ENCODE measurements at places on chromosomes 3 and 15.

DNA sequence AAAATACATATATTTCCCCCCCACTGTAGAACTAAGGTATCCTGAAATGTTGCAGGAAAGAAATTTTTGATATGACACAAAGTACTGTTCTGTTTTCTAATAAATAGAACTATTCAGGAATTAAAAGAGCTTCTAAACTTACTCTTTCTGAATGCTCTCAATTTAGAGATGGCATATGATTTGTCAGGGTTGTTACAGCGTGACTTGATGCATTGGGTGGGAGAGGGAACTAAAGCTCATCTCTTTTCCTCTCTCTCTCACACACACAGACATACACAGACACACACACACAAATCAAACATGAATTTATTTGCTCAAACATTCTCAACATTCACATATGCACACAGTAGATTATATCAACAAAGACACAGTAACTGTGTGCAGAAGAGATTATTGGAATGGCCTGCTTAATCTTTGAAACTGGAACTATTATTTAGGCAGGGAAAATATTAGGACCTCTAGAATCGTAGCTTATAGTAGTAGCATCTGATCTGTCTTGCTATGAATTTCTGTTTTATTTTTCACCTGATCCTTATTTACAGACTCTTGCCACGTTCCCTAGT is 807.4 kb upstream of the GBE1 start:
- DNase-seq, result no peak

DNA sequence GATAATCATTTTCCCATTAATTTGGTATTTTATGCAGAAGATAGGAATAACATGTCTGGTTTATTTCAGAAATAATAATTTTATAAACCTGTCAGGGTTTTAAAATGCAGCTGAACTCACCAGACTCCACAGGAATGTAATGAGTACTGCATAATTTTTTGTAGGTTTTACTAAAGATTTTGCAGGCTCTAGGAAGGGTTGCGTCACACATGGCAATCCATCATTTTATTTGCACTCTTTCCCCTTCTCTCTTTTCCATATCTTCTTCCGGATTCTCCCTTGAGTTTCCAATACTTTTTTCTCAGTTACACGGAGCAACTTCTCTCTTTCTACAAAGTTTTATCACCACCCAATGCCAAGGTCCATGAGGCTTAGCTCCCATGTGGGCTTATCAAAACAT is 234.7 kb downstream of the NFKBIZ start:
- no peak for DNase-seq

DNA sequence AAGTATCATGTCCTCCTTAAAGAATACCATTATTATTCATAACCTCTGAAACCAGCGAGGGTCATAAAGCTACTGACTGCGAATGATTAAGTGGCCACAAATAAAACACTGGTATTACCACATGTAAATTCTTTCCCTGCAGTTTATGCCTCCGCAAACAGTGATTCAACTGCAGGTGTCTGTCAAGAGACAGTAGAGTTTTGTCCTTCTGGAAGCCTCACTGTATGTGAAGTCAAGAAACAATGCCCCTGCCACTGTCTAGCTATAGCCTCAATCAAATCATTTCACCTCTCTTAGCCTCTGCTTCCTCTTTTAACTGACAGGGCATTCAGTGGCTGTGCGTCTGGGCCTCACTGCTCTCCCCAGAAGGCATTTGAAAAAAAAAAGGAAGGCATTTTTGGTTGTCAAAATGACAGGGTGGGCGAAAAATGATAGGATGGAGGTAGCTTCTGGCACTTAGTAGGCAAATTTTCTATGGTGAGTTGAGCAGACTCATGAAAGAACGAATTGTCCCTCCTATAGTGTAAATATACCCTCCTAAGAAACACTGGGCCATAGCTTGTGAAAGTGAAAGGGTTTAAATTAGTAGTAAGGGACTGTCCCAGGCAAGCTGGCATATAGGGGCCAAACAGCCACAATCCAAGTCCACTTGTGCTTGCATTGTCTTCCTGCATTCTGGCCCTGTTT is 66.7 kb downstream of the FILIP1L start:
- DNase-seq, result no peak

DNA sequence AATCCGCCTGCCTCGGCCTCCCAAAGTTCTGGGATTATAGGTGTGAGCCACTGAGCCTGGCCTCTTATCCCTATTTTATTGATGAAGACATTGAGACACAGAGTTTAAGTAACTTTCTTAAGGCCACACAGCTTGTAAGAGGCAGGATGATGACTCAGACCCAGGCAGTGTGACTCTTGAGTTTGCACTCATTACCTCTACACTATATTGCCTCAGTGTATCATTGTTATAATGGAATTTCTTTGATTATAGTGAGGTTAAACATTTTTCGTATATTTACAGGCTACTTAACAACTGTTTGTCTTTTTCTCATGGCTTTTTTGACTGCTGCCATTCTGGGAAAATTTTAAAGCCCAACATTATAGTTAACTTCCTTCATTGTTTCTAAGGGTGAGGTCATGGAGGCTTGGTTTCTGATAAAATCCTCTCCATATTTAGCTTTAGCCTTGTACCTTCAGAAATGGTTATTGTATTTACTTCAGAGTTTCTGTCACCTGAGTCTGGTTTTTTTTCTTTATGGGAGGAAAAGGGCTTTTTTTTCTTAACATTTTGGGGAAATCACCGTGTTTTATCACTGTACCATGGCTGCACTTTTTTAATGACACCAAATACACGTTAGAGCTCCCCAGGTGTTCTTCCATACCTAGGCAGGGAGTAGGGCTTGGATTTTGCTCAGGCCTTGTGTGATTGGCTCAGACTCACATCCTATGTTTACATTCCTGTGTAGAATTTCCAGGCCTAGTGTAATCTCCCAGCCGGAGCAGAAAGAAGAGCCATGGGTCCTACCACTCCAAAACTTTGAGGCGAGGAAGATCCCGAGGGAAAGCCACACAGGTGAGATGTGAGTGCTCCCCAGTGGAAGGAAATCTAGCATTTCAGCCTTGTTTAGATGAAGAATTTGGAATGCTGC is 6.3 kb downstream of the ZNF774 start:
- DNase-seq, result no peak

GRCh38 chr3:130658678-130659077 is 88.0 kb downstream of the PIK3R4 start:
- DNase-seq, result no peak

- no peak for DNase-seq
Measured at GRCh38 chr3:191882289-191882688, 421.3 kb downstream of the PYDC2 start.

GRCh38 chr3:13783476-13783875 is 96.4 kb downstream of the WNT7A start:
- no peak for DNase-seq

GRCh38 chr15:29089731-29090616 is 179.6 kb downstream of the NSMCE3 start:
- DNase-seq, result peak; percentile 20

- DNase-seq, result no peak
Measured at GRCh38 chr3:194995922-194996321, 275.0 kb downstream of the XXYLT1 start.

- DNase-seq, result no peak
Measured at GRCh38 chr3:102570511-102570910, 135.7 kb downstream of the ZPLD1 start.

GRCh38 chr3:190444576-190445145 is 5.0 kb downstream of the TMEM207 start:
- DNase-seq, result no peak

- DNase-seq, result no peak
Measured at GRCh38 chr3:14258906-14259904, 80.6 kb downstream of the LSM3 start.

DNA sequence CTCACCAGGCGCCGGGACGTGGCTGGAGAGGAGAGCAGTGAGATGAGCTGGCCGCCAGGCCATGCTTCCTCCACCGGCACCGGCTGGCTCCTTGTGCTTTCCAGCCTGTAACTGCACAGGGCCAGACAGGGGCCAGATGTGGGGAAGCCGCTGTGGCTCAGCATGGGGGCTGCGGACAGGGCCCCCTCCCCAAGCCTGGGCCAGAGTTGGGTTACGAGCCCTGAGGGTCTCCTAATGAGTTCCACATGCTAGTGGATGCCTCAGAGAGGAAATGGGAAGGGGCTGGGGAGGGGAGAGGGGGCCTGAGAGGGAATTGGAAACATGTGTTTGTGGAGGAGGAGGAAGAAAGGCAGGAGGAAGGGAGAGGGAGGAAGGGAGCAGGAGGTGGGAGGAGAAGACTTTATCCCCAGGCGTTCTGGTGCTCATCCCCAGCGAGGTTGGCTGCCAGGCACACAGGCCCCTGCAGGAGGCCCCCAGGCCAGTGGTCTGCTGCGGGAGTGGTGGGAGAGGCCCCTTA is 11.7 kb upstream of the DUSP7 start:
- DNase-seq, result no peak

DNA sequence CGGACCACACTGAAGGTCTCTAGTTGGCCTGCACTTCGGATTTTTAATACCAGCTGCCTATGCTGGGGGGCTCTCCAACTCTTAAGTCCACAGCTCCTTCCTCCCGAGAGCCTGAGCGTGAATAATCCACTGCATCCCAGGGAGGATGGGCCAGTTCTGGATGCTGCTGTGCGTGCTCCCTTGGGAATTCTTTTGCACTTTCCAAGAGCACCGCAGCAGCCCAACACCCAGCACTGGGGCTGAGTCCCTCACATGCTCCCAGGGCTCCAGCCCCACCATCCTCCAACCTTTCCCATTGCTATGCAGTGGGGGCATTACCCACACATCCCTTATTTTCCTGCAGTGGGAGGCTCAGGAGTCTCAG is 136.4 kb upstream of the IQSEC1 start:
- DNase-seq, result no peak

GRCh38 chr3:142961539-142961938 is 1.9 kb downstream of the PAQR9 start:
- no peak for DNase-seq

GRCh38 chr3:15384510-15385237 is 42.7 kb downstream of the METTL6 start:
- no peak for DNase-seq

GRCh38 chr3:122679882-122680474 is 661 bp upstream of the PARP14 start:
- DNase-seq, result no peak

DNA sequence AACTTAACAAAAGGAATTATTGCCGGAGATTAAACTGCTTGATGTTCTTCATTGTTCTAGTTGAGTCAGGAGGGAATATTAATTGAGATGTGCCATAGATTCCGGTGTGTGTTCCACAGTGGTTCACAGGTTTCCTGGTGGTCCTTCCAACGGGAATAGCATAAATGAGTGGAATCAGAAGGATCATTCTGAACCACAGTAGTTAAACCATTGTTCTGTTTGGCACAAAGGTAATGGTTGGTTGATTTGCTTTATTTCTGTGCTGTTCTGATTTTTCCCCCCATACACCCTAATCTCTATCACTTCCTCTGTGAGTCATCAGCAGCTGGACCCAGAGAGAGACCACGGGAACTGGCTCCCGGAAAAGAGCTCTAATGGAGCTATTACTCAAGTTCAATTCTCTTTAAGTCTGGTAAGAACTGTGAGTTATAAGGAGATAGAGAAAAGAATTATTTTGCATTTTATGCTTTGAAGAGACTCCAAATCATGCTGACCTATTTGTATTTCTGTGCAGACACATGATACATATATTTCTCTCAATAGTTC is 627.2 kb downstream of the ZIC1 start:
- no peak for DNase-seq

- DNase-seq, result no peak
Measured at GRCh38 chr3:65607101-65607500, 431.6 kb downstream of the MAGI1 start.

DNA sequence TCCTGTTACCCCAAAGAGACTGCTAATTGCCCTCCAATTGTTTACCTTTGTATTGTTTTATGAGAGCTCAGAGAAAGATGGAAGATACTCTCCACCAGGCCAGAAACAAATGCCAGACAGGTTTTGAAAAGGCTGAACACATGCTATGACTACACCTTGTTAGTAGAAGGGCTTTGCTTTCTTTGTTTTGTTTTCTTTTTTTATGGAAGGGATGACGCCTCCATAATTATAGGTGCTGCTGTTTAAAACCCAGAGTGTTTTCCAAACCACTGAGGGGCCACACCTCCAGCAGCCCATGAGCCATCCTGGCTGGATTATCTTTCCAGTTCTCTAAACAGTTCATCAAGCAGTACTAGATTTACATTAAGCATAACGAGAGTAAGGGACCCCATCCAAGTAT is 5.6 kb upstream of the FOXP1 start:
- no peak for DNase-seq

DNA sequence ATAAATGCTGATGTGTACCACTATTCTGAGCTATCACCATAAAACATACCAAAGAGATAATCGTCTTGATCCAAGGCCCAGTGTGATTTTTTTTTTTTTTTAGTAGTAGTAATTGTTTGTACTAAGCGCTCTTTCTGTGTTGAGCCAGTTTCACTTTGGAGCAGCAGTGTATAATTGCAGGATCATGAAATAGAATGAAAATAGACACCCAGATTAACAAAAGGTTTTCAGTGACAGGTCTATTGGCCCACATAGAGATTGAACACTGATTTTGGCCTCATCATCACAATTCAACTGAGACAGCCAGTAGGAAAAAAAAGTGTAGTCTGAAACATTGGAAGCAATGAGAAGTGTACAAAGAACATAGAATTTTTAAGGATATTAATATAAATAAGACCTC is 749.8 kb downstream of the NAALADL2 start:
- DNase-seq, result no peak

- DNase-seq, result no peak
Measured at GRCh38 chr15:36066757-36067156, 512.7 kb upstream of the CDIN1 start.

DNA sequence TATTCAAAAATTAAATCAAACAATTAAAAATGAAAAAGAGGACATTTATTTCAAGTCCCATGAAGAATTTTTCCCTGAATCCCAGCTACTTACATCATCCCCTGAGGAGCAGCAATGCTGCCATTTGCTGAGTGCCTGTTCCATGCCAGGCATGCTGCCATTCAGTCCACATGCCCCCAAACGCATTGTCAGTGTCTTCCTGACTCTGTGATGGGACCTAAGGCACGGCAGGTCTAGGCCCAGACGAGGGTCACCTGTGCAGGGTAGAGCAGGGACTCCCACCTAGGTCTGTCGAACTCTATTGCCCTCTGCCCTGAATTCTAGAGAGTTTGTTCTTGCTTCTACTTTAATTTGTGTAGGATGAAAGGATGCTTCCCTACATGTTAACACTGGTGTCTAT is 7.0 kb downstream of the PSTPIP1 start:
- DNase-seq, result no peak

DNA sequence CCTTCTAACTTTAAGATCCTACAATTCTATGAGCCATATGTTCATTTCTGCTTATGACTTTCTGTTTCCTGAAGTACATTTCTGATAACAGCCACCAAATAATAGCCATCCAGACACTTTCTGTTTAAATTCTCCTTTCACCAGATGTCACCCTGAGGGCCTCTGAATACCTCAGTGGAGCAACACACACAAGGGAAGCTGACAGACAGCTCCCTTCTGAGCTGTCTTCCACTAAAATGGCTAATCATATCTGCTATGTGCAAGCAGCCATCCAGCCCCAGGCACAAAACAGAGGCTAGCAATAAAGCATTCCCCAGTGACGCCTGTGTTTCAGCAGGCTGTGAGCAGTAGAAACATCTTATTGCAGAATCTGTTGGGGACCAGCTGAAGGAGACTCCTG is 666.6 kb upstream of the UBE2E2 start:
- no peak for DNase-seq

- no peak for DNase-seq
Measured at GRCh38 chr3:24264011-24264410, 230.6 kb downstream of the THRB start.

GRCh38 chr3:15478640-15478979 is 42.9 kb downstream of the COLQ start:
- no peak for DNase-seq
